GM04504 (cell line): ENCODE measurements at places on chromosomes 13 and 19.
A peak's percentile ranks its signal among the peaks of the same experiment; 100 is the strongest.

DNA sequence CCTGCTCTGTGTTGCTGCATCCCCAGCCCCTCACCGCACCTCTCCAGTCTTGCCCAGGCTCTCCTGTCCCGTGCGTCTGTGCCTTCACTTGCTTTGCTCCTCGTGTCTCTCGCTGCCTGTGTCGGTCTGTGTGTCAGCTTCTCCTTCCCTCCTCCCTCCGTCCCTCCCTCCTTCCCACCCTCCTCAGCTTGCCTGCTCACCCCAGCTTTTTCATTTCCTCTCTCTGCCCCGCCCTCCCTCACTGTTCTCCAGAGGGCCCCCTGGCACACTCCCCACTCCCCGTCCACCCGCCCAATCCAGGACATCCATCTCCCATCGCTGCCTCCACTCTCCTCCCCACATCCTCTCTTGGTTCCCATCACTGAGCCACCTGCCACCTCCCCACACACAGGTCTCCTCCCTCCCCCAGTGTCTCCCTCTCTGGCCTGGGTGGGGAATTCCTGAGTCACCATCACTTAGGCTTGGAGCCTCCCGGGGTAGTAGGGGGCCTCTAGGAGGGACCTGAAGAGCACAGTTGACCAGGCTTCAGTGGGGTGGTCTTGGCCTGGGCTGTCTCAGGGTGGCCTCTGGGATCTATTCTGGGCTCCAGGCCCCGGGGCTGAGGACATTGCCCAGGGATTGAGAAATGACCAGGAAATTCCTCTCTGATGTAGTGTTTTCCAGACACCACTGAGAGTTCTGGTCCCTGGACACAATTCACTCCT is at the start of gene PTGIR:
PTGIR (minus strand) TSS at position 132 of the 704 bp plus-strand sequence. CDS start 864 bp downstream, outside the sequence.
- peak; percentile 81 for DNase-seq

DNA sequence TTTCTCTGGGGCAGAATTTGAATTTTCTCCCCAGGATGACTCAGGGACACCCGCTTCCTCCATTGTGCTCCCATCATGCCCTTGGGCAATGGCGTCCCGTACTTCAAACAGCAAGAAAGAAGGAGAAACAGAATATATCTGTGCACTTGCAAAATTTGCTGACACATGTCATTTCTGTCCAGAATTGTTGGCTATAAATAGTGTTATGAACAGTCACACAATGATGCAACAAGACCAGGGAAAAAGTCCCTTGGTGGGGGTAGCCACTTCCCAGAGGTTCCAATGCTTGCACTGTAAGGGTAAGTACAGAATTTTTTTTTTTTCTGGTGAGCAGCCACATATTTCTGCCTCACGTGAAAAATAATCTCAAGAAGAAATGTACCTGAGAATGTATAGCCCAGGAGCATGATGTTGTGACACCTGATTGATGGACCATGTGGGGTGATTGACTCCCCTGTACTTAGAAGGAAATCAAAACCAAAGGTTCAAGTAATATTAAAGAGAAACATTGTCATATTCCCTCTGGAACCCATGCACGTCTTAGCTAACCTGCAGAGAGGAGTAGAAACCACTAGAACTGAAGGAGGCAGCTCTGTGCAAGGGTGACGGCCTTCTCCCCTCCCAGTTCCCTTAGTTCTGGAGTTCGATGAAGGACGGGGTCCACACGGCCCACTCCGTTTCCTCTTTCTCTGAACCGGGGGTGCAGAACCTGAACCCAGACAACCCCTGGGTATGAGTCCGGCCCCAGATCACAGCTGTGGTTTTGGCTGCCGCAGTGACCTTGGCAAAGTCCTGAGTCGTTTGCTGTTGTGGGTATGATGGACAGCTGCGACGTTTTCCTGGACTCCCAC is 9.3 kb upstream of the LAIR1 start:
- no peak for DNase-seq

- DNase-seq = no peak
Observed at GRCh38 chr13:98880677-98881076, 97.2 kb downstream of the DOCK9 start.

GRCh38 chr13:113196970-113197737 is 11.3 kb downstream of the PCID2 start:
- no peak for DNase-seq

GRCh38 chr13:40496035-40496810 is 170.2 kb downstream of the FOXO1 start:
- no peak for DNase-seq

- DNase-seq = no peak
Observed at GRCh38 chr13:66048888-66049287, 1181.2 kb downstream of the PCDH9 start.

- DNase-seq = no peak
Observed at GRCh38 chr13:98846986-98847385, 94.5 kb upstream of the SLC15A1 start.

DNA sequence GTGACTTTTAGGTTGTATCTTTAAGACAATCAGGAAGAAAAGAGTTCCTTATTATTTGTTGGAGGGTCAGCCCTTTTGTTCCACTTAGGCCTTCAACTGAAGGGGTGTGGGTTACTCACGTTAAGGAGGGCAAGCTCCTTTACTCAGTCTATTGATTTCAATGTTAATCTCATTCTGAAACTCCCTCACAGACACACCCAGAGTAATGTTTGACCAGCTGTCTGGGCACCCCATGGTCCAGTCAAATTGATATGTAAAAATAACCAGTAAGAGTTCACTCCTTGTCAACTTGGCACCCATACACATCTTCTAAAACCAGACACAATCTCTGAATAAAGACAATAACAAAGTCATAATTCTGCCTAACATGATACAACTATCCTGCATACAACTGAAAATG is 292.9 kb downstream of the KLF5 start:
- DNase-seq = no peak

- no peak for DNase-seq
Observed at GRCh38 chr19:55112777-55113569, 4.5 kb downstream of the PPP1R12C start.

DNA sequence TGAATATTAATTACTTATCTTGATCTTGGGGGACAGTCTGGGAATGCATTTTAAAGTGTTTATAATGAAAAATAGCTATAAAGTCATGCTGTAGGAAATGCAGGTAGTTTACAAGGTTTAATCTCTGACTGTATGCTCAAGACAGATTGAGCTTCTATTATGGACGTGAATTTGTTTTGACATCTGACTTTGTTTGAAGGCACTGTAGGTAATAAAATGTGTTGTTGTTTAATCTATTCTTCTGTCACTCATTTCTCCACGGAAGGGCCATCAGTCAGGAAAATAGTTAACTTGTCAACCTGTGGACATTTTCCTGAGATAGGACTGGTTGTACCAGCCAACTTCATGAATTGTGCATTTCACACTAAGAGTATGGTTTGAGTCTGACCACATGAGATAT is 893.1 kb upstream of the SLITRK6 start:
- DNase-seq = no peak

GRCh38 chr19:49848938-49849337 is 2.0 kb upstream of the PTOV1 start:
- no peak for DNase-seq

DNA sequence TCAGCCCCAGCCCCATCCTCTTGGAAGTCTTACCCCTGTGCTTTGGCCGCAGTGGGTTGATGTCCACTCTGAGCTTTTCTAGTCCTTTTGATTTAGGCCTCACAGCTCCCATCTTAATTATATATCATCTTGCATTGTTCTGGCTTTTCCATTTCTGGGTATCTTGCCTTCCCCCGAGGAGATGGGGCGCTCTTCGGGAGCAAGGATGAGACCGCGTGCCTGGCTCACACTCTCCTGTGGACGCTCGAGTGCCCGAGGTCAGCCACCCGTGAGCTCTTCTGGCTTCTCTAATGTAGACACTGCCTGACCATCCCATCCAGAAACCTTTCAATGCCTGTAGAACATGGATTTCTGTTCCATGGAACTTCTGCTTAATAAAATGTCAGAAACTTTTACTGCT is 53.5 kb upstream of the GPR183 start:
- no peak for DNase-seq

DNA sequence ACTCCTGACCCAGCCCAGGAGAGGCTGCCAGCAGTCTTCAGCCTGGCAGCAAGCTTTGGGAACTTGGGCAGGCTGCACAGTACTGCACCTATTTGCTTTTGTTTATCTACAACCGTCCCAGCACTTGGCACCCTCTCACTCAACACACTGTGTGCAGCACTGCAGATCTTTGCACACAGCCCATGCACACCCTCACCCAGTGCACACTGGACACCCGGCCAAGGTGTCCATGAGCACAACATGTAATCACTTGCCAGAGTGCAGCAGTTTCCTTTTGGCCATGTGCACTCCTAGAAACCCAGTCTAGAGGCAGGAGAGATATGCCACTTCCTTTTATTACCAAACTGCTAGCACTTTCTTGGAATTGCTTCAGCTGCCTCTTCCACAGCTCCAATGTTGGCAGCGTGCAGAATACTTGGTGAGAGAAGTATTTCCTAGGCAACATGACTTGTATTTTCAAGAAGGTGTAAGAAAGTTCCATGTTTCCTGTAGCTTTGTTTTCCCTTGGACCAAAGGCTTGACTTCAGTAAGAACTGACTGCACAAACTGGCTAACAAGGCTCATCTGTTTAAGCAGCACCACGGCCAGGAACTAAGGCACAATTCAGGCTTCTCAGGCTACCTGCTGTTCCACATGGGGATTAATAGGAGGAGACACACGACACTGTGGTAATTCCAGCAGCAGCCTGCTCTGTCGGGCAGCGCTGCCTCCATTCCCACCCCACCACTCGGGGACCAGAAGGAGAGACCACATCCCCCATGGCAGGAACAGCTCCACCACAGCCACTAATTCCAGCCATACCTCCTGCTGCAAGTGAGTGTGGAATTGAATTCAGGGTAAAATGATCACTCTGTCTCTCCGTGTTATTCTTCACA is 15.3 kb downstream of the ATP7B start:
- no peak for DNase-seq

DNA sequence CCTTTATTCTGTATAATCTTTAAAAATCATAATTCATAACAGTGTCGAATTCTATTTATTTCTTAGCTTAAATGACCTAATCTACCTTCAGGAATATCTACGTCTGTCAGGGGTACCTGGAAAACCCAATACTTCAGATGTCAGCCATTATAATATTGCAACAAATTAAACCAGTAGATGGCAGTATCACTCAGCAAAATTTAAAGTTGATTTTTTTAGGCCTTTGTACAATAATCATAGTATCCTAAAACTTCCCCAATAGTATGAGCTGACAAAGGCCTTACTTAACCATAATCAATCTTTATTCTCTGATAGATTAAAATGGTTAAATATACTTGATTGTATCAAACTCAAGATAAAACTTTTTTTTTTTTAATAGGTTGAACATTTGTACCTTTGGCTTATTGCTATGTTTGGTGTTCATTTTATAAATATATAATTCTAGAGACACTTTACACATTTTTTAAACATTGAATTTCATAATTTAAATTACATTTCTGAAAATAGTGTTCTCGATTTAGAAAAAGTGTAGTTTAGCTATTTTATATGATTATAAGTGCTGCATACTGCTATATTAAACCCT is 830.2 kb upstream of the SPRY2 start:
- DNase-seq = no peak

DNA sequence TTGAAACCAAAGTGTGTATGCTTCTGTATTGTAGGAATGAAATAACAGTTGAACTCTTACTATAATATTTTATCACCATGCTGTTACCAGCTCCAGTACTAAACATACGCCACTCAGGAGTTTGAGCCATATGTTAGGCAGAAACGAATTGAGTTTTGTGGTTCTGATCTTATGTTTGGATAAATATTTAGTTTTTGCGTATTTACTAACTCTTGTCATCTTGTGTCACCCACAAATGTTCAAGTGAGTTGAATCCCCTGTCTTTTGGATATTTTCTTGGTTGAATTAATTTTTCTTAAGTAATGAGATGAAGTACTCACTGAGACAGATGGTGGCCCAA is 1.5 kb downstream of the FNDC3A start:
- DNase-seq = no peak

- DNase-seq = no peak
Observed at GRCh38 chr13:56615572-56615971, 525.1 kb upstream of the PRR20A start.

- DNase-seq = no peak
Observed at GRCh38 chr19:807627-808422, 10.6 kb downstream of the PTBP1 start.

DNA sequence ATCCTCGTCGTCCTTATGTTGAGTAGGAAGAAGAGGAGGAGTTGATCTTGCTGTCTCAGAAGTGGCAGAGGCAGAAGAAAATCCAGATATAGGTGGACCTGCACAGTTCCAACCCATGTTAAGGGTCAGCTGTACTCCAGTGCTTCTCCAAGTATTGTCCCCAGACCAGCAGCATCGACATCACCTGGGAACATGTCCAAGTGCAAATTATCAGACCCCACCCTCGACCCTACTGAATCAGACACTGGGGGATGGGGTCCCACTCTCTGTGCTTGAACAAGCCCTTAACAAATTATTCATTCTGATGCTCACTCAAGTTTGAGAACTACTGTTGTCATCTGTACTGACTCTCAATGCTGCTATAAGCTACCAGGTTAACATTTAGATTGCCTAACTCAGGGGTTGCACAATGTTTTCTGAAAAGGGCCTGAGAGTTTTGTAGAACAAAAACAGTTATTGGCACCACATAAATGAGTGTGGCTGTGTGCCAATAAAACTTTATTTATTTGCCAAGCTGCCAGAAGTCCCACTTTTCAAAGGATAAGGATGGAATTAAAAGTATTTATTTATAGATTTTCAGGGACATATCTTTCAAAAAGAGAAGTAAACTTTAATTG is 226.7 kb upstream of the IPO5 start:
- DNase-seq = no peak

- peak; percentile 79 for DNase-seq
Observed at GRCh38 chr13:30421093-30422053, 920 bp upstream of the UBE2L5 start.

- DNase-seq = peak; percentile 87
Observed at GRCh38 chr13:30690282-30691188, 44.8 kb upstream of the ALOX5AP start.

DNA sequence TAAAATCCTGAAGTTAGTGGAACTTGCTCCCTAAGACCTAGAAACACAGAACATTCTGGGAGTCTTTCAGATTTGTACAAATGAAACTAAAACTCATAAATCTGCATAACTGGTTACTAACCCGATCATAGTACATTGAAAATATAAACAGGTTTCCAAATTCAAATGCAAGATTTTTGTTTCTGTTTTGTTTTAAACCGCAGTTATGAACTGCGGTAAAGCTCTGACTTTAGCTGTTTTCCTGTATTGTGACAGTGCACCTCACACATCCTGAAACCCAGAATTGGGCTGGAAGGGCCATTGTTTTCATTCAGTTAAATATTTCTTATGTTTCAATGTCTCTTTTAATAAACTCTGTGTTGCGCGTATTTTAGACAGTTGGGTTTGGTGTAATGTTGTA is 204.7 kb downstream of the SHISA2 start:
- DNase-seq = no peak

DNA sequence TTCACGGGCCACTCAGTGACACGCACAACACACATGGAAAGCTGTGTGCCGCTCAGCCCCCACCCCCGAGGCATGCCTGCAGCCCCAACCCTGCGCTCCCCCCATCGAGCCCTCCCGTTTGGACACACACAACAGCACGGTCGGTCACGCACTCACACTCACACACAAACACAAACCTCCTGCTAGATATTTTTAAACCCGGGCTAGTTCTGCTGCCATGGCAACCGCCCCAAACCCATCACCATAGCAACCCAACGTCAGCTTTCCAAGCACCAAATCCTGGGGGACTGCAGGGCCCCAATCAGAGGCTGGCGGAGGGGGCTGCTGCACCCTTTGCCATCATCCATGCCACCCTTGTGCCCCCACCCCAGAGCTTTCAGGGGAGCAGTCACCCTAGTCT is 2.5 kb upstream of the NOVA2 start:
- DNase-seq = no peak

GRCh38 chr19:5823579-5824281 is 15.8 kb downstream of the FUT6 start:
- no peak for DNase-seq
